ENCODE measurements at places on chromosomes 5 and 9. TPM values are rescaled to one million over a fixed set of nuclear protein-coding genes. Genes with fewer than 3 reads are reported as not detected.
A peak's percentile ranks its signal among the peaks of the same experiment; 100 is the strongest.

- H3K27ac ChIP-seq = no peak overlapping the region
- no peaks in the 10 kb centered on the region for H3K36me3 ChIP-seq
- no peak for DNase-seq
- no peaks in the 10 kb centered on the region for H3K27me3 ChIP-seq
These were observed 315.2 kb upstream of the CDH6 start for GRCh38 chr5:30878296-30878695.

FOXD1 gene
- not detected for polyA plus RNA-seq

IRX1 gene
- polyA plus RNA-seq = not detected

DNA sequence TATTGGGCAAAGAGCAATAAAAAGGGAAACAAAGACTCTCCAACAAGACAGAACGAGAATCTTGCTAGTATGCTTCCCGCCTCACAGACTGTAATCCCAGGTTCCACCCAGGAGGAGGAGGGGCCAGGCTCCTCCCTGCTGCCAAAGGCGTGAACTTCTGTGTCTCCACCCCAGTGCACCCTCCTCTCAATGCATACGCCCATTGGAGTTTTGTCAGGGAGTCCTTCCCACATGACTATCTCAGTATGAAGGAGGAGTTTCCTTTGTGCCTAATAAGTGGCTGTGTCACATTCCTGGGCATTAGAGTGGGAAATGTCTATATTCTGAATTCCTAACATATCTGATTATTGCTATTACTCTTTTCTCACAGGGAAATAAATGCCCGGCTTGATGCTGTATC lies 106.4 kb upstream of the DHFR start:
- DNase-seq = no peak
- H3K4me1 ChIP-seq = peaks cover 35% of the 10 kb centered on the region
- no peak overlapping the region for H3K4me3 ChIP-seq
- no peaks in the 10 kb centered on the region for H3K27me3 ChIP-seq

DNA sequence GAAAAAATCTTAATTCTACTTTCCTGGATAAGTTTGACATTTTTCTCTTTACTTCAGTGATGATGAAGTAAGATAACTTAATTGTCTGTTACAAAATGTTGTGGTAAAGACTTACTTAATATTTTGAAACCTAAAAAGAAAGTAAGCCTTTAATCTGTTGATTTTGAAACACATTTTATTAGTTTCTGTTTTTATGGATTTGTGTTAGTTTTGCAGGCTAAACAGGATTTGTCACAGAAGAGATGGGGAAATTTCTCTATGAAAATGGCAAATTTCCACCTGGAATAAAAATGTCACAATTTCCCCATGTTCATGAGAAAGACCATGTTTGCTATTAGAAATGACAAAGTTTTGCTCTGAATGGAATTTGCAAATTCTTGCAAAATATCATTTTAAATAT lies 237.1 kb downstream of the RFX3 start:
- H3K27me3 ChIP-seq = no peaks in the 10 kb centered on the region
- peaks cover 1% of the 10 kb centered on the region for H3K4me1 ChIP-seq
- DNase-seq = no peak
- H3K36me3 ChIP-seq = peaks cover 66% of the 10 kb centered on the region
- no peak overlapping the region for H3K4me3 ChIP-seq

DNA sequence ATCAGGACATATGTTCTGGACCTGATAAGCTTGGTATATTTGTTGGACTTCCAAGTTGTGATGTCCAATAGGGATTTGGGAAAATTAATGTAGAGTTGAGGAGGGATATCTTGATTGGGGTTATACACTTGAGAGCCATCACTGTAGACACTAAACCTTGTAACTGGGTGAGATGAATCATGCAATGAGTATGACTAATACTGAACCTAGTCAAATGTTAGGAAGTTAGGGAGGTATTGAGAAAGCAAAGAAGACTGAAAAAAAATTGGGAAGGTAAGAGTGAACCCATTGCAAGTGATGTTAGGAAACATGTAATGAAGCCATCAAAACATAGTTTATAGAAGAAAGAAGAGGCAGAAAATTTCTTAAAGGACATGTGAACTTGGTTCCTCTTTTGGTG lies 668.4 kb upstream of the CDH9 start:
- no peaks in the 10 kb centered on the region for H3K4me1 ChIP-seq
- no peak overlapping the region for H3K27ac ChIP-seq
- no peaks in the 10 kb centered on the region for H3K36me3 ChIP-seq
- H3K27me3 ChIP-seq = no peaks in the 10 kb centered on the region
- DNase-seq = no peak
- H3K4me3 ChIP-seq = no peak overlapping the region

DNA sequence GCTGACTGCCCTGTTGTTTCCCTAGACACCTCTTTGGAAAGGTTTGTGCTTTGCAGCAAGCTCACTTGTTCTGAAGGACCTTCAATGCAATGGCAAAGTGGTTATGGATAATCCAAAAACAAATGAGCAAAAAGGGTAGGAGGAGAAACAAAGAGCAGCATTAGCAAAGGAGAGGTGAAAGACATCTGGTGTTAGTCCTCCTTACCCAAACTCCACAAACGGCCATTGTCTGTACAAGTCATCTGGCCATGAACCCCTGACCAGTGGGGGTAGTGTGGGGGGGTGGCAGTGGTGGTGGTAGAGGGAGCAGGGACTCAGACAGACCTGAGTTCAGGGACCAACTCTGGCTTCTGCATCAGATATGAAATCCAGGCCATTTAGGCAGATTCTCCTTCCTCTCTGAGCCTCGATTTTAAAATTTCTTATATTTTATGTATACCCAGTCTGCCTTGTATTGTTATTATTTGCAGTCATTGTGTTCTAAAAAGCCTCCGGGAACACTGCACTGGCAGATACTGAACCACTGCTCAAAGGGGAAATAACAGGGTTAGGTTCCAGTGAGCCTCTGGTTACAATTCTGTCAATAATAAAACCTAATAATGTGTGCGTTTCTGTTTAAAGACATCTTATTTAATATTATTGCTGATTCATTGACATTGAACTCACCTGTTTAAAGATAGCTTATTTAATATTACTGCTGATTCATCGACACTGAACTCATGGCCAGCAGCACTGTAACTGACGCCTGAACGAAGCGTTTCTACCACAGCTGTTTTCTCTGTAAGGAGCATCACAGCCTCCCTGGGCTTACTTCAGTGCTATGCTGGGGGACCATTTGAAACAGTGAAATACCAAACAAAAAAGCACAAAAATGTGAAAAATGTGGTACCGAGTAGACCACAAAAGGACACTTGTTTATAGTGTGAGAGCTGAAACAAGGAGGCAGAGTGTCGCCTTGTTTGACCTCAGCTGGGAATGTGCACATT lies 156.0 kb downstream of the SEC61B start:
- H3K36me3 ChIP-seq = no peaks in the 10 kb centered on the region
- no peaks in the 10 kb centered on the region for H3K4me1 ChIP-seq
- H3K27ac ChIP-seq = no peak overlapping the region
- DNase-seq = no peak

- no peak for DNase-seq
- H3K27ac ChIP-seq = peak overlapping the region; percentile 75
- H3K4me3 ChIP-seq = no peak overlapping the region
These were observed 28.2 kb downstream of the ERGIC1 start for GRCh38 chr5:172862165-172862801.

DNA sequence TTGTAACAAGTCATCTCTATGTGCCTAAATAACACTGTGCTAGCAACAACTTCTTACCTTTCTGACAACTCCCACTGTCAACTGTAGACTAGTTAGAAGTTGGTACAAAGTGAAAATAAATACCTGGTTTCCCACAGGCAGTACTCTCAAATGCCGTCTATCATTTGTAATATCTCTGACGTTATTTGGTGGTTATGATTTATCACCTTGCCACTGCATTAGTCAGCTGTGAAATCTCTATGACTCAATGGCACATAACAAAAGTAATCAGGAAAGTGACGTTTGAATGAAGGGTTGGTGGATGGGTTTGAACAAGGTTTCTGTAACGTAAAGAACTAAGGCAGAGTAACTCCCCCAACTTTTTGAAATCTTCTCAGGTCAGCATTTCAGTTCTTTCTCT lies 592.3 kb downstream of the MAT2B start:
- H3K27ac ChIP-seq = no peak overlapping the region
- H3K36me3 ChIP-seq = no peaks in the 10 kb centered on the region
- no peaks in the 10 kb centered on the region for H3K27me3 ChIP-seq
- H3K4me1 ChIP-seq = no peaks in the 10 kb centered on the region
- H3K4me3 ChIP-seq = no peak overlapping the region
- DNase-seq = no peak

DNA sequence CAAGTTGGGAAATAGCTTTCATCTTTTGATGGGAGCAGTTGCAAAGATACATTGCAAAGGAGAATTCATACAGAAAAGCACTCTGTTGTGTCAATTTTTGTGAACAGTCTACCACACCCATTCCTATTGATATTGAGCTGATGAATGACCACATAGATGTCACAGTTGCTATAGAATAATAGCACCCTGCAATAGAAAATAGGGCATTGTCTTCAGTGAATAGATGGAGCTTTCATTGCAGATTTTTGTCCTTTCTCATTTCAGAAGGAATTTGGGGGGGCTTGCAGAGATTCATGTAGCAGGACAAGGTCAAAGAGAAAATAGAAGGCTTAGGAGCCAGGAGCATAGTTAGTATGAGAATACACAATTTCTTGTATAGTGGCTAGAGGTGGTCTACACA lies 237.9 kb downstream of the TMEM38B start:
- peaks cover 3% of the 10 kb centered on the region for H3K27me3 ChIP-seq
- no peaks in the 10 kb centered on the region for H3K36me3 ChIP-seq
- H3K27ac ChIP-seq = no peak overlapping the region
- H3K4me1 ChIP-seq = no peaks in the 10 kb centered on the region

DNA sequence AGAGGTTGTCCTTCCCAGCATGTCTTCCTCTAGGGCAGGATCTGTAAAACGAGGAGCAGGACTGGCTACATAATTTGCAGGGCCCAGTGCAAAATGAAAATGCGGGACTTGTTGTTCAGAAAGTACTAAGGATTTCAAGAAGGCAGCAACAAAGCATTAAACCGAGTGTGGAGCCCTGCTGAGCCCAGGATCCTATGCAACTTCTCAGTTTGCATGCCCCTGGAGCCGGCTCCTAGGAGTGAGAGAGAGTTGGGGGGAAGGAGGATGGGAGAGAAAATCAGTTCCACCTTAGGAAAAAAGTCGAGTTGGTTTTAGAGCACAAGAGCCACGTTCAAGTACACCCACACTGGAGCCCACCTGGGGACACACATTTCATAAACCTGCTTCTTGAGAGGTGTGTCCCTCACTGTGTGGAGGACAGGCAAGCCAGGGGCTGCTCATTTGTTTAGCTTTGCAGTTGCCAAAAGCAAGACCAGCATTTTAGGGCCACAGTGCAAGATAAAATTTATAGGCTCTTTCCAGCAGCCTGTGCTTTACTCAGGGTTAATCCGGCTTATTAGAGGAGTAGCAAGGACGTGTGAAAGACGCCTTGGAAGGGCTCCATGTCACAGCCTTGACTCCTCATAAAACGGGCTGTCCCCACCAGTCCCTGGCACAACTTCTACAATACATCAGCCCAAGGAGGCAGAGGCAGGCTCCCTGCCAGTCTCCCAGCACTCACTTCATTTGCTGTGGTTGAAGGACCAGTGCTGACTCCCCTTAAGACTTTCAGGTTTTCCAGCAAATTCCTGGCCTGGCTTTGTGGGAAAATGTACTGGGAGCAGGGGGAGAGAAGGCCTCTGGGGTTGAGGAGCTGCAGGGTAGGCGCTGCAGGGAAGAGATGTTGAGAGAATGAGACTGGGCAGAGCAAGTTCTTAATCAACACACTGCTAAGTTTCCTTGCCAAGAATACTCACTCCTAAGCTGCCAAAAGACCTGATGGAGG lies 159.7 kb upstream of the SEMA6A start:
- no peak for DNase-seq
- H3K27me3 ChIP-seq = peaks cover 10% of the 10 kb centered on the region
- no peak overlapping the region for H3K27ac ChIP-seq
- no peaks in the 10 kb centered on the region for H3K36me3 ChIP-seq
- no peaks in the 10 kb centered on the region for H3K4me1 ChIP-seq

- H3K36me3 ChIP-seq = no peaks in the 10 kb centered on the region
- H3K4me1 ChIP-seq = no peaks in the 10 kb centered on the region
- peaks cover 10% of the 10 kb centered on the region for H3K27me3 ChIP-seq
These were observed 105.2 kb downstream of the SH3TC2 start for GRCh38 chr5:148957591-148958202.

- H3K36me3 ChIP-seq = no peaks in the 10 kb centered on the region
- H3K4me3 ChIP-seq = no peak overlapping the region
- H3K27ac ChIP-seq = no peak overlapping the region
- no peak for DNase-seq
- H3K4me1 ChIP-seq = peaks cover 9% of the 10 kb centered on the region
These were observed 4.2 kb upstream of the TRIM52 start for GRCh38 chr5:181265092-181265671.

ZCCHC7 gene
- 40.2 TPM for polyA plus RNA-seq

- H3K4me3 ChIP-seq = no peak overlapping the region
- DNase-seq = no peak
- no peaks in the 10 kb centered on the region for H3K4me1 ChIP-seq
- no peak overlapping the region for H3K27ac ChIP-seq
- peaks cover 11% of the 10 kb centered on the region for H3K36me3 ChIP-seq
- H3K27me3 ChIP-seq = peaks cover 17% of the 10 kb centered on the region
These were observed 8.4 kb downstream of the FRRS1L start for GRCh38 chr9:109158651-109159050.

DNA sequence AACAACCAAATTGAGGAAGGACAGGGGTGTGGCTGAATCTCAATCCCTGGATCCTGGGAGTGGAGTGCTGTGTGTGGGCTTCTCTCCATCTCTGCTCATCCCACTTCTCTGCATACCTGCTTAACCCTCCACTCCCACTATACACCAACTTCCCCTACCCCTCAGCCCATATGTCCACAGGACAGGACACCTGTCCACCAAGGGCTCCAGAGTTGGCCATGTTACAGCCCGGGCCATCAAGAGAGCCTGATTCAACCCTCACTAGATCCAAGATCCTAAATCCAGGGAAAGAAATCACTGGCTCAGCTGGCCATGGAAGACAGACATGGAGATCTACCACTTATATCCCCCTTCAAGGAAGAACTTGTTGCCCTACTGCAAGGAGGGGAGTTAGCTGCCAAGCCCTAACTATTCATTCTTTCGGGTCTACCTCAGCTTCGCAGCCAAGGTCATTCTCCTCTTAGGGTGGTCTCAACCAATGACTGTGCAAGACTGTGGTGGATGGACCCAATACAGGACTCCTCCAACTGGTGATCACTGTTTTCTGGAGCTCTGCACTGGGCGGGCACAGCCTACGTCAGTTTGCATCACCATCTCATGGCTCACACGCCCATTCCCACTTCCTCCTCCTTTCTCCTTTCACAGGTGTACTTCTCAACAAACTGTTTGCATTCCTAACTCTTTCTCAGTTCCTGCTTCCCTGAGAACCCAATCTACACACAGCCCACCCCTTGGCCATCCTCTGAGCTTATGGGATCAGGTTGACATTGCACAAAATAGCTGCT lies 53.7 kb upstream of the ZBTB43 start:
- no peaks in the 10 kb centered on the region for H3K36me3 ChIP-seq
- H3K4me3 ChIP-seq = no peak overlapping the region
- H3K27ac ChIP-seq = no peak overlapping the region
- DNase-seq = no peak

TMEM215 gene
- not detected for polyA plus RNA-seq

SLC4A9 gene
- polyA plus RNA-seq = not detected

All from naive thymus-derived CD8-positive, alpha-beta T cell (primary cell).